ENCODE measurements at places on chromosomes 4 and X. TPM values are rescaled to one million over a fixed set of nuclear protein-coding genes. Genes with fewer than 3 reads are reported as not detected.
A peak's percentile ranks its signal among the peaks of the same experiment; 100 is the strongest.

PACRGL gene
- total RNA-seq, result 12.8 TPM

DNA sequence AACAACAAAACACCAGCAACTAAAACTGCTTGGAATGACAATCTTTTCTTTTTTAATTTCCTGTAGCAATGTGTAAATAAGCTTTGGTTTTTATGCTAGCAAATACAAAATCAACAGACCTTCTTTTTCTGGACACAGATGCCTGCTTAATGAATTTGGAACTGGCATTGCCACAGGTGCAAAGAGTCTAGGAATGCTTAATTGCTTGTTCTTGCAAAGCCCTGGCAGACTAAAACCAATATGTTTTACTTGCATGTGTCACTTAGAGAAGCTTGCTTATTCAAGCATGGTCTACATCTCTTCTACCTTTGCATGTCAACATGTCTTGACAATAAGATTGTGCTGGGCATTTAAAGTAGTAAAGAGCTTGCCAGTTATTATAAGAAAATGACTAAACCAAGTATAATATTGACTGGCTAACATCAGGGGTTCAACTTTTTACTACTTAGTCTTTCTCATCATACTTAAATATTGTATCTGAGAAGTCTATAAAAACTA is 656.7 kb upstream of the NDST4 start:
- H3K27ac ChIP-seq, result no peak overlapping the region
- H3K4me3 ChIP-seq, result no peak overlapping the region
- H3K4me1 ChIP-seq, result no peaks in the 10 kb centered on the region
- no peaks in the 10 kb centered on the region for H3K27me3 ChIP-seq
- no peaks in the 10 kb centered on the region for H3K36me3 ChIP-seq

DNA sequence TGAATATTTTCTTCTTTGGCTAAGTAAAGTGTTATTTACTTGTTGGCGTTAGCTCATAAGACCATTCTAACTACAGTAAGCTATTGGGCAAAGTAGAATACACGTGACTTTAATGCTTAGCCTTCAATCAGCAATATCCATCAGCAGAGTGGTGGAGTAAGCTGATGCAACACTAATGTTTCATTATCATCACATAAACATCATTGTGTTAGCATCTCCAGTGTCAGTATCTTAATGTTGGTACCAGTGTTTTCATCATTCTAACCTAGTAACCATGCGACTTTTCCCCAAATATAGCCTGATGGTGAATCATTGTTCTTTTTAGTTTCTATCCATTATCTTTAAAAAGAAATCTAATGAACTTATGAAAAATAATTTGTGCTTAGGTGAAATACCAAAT is 48.5 kb downstream of the APOOL start:
- H3K4me1 ChIP-seq, result 0 out of 2 replicates have a peak, but pooled peaks cover 4% of the 10 kb centered on the region
- H3K27me3 ChIP-seq, result no peaks in the 10 kb centered on the region
- H3K4me3 ChIP-seq, result no peak overlapping the region

SPANXA2 gene
- total RNA-seq, result 0.68 TPM

- H3K27me3 ChIP-seq, result no peaks in the 10 kb centered on the region
- no peaks in the 10 kb centered on the region for H3K36me3 ChIP-seq
- H3K27ac ChIP-seq, result no peak overlapping the region
- no peak overlapping the region for H3K4me3 ChIP-seq
- H3K4me1 ChIP-seq, result peaks cover 10% of the 10 kb centered on the region
- no peak for DNase-seq
These were observed 236.0 kb upstream of the SLIT2 start for GRCh38 chr4:20015636-20016224.

GRCh38 chrX:104854790-104855340 is 288.9 kb downstream of the IL1RAPL2 start:
- H3K4me3 ChIP-seq, result no peak overlapping the region
- no peaks in the 10 kb centered on the region for H3K4me1 ChIP-seq
- H3K36me3 ChIP-seq, result no peaks in the 10 kb centered on the region

GRCh38 chr4:147173322-147173721 is 227.7 kb upstream of the TTC29 start:
- H3K27me3 ChIP-seq, result no peaks in the 10 kb centered on the region
- H3K4me3 ChIP-seq, result no peak overlapping the region
- H3K36me3 ChIP-seq, result no peaks in the 10 kb centered on the region
- H3K27ac ChIP-seq, result no peak overlapping the region
- DNase-seq, result no peak

GRCh38 chr4:141730805-141731204 is 94.4 kb downstream of the IL15 start:
- H3K4me1 ChIP-seq, result no peaks in the 10 kb centered on the region
- no peaks in the 10 kb centered on the region for H3K36me3 ChIP-seq
- H3K27ac ChIP-seq, result no peak overlapping the region
- no peaks in the 10 kb centered on the region for H3K27me3 ChIP-seq
- H3K4me3 ChIP-seq, result no peak overlapping the region
- DNase-seq, result no peak

GRCh38 chr4:175091649-175092048 is 173.5 kb downstream of the ADAM29 start:
- no peak overlapping the region for H3K4me3 ChIP-seq
- no peak for DNase-seq
- H3K27me3 ChIP-seq, result no peaks in the 10 kb centered on the region
- no peak overlapping the region for H3K27ac ChIP-seq
- H3K4me1 ChIP-seq, result no peaks in the 10 kb centered on the region
- H3K36me3 ChIP-seq, result no peaks in the 10 kb centered on the region

- no peak overlapping the region for H3K27ac ChIP-seq
- H3K36me3 ChIP-seq, result no peaks in the 10 kb centered on the region
- H3K4me1 ChIP-seq, result no peaks in the 10 kb centered on the region
- no peak overlapping the region for H3K4me3 ChIP-seq
- no peaks in the 10 kb centered on the region for H3K27me3 ChIP-seq
- no peak for DNase-seq
These were observed 32.3 kb downstream of the CYBB start for GRCh38 chrX:37812110-37812509.

- no peak overlapping the region for H3K27ac ChIP-seq
- H3K27me3 ChIP-seq, result peaks cover 34% of the 10 kb centered on the region
- H3K4me3 ChIP-seq, result no peak overlapping the region
- no peaks in the 10 kb centered on the region for H3K36me3 ChIP-seq
These were observed 65.7 kb upstream of the PSAPL1 start for GRCh38 chr4:7500404-7500803.

UGT2B11 gene
- not detected for total RNA-seq

PLCXD1 gene
- total RNA-seq, result 20.1 TPM

- no peaks in the 10 kb centered on the region for H3K36me3 ChIP-seq
- no peak overlapping the region for H3K4me3 ChIP-seq
- H3K27ac ChIP-seq, result no peak overlapping the region
- H3K4me1 ChIP-seq, result no peaks in the 10 kb centered on the region
These were observed 674.9 kb downstream of the SMARCA1 start for GRCh38 chrX:128848374-128848773.

GRCh38 chr4:100345585-100345984 is 155.3 kb upstream of the DDIT4L start:
- H3K4me1 ChIP-seq, result peaks cover 46% of the 10 kb centered on the region
- H3K27ac ChIP-seq, result no peak overlapping the region
- H3K4me3 ChIP-seq, result no peak overlapping the region
- no peaks in the 10 kb centered on the region for H3K36me3 ChIP-seq

MID2 gene
- total RNA-seq, result 11.6 TPM

NLRP2B gene
- total RNA-seq, result not detected

- no peak overlapping the region for H3K4me3 ChIP-seq
- DNase-seq, result no peak
- H3K27me3 ChIP-seq, result no peaks in the 10 kb centered on the region
These were observed 39.0 kb upstream of the SLITRK4 start for GRCh38 chrX:143674926-143675325.

XAGE2 gene
- 2.7 TPM for total RNA-seq

DNA sequence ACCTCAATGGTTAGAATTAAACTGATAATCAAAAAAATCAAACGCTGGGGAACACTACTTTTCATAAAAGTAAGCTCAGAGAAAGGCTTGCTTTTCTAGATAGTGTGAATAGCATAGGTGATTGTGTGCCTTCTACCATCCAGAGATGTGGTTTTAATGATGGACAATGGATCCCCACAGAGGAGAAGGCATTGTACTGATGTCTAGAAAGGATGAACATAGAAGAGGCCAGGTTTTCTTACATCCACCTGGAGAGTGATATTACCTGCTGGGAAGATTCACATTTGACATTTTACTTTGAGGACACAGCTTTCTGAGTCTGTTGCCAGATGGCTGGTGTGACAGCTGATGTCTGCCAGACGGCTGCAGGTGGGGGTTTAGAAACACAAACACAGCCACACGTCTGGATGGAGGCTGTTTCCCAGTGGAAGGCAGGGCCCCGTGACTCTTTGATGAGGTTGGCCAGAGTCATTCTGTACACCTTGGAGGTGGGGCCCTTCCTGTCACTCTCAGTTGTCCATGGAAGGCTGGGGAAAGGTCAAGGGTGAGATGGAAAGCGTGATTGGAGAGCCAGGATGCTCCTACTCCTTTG is 114.4 kb downstream of the PSAPL1 start:
- no peak overlapping the region for H3K27ac ChIP-seq
- H3K27me3 ChIP-seq, result no peaks in the 10 kb centered on the region
- no peak overlapping the region for H3K4me3 ChIP-seq

DNA sequence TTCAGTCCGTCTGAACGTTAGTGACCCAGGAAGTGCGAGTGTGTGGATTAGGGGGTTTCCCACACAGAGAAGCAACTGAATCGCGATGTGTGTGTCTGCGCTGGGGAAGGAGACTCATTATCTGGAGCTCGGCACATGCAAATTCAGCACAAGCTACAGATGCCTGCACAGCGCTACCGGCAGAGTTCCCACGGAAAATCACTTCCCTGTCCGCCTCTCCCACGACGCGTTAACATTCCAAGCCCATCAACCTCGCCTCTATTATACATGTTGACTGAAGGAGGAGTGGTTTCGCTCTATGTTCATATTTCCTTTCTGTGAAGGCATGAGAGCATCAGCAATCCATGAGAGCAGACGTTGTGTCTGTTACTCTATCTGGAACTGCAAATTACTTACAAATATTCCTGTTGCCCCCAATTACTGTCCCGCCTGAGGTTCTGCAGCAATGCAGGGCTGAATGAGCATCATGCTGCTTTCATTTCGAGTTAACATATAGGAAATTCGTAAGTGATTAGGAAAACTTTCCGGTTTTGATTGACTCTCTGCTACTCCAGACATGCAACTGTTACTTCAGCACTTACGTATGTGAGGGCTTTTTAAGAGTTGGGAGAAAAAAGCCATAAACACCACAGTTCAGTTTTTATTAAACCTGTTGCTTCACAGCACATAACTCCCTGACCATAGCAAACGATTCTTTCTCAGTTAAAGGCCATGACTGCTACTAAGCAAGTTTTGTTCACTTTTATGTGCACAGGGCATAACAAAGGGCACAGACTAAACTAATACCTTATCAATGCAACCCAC is 15.0 kb upstream of the MTNR1A start:
- H3K27me3 ChIP-seq, result no peaks in the 10 kb centered on the region
- peaks cover 35% of the 10 kb centered on the region for H3K4me1 ChIP-seq

GRCh38 chr4:138727731-138728130 is 287.9 kb upstream of the NOCT start:
- no peak for DNase-seq
- H3K4me3 ChIP-seq, result no peak overlapping the region
- no peaks in the 10 kb centered on the region for H3K27me3 ChIP-seq
- H3K27ac ChIP-seq, result no peak overlapping the region
- no peaks in the 10 kb centered on the region for H3K36me3 ChIP-seq

GRCh38 chrX:109987884-109988283 is 15.0 kb upstream of the TMEM164 start:
- DNase-seq, result no peak
- no peak overlapping the region for H3K4me3 ChIP-seq
- H3K27ac ChIP-seq, result no peak overlapping the region
- H3K4me1 ChIP-seq, result no peaks in the 10 kb centered on the region

REELD1 gene
- total RNA-seq, result 0.05 TPM

DNA sequence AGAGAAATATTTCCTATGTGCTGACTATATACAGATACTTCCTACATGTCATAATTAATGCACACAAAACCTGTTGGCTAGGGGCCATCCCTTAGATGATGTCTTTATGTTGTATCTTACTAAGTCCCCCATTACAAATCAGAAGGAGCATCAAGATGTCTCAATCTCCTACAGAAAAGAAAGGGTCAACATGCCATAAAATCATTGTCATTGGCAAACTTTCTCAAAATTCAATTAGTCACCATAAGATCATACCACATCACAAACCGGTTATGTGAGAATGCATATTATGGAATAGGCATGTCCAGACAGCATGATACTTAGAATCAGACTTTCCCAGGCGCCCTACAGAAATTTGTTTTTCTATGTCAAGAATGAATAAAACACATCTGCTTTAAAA is 175.2 kb upstream of the TET2 start:
- H3K4me3 ChIP-seq, result no peak overlapping the region
- no peaks in the 10 kb centered on the region for H3K4me1 ChIP-seq
- H3K36me3 ChIP-seq, result no peaks in the 10 kb centered on the region
- no peak overlapping the region for H3K27ac ChIP-seq
- no peak for DNase-seq
- H3K27me3 ChIP-seq, result no peaks in the 10 kb centered on the region

GRCh38 chr4:67014592-67014991 is 530.7 kb downstream of the CENPC start:
- no peak overlapping the region for H3K4me3 ChIP-seq
- H3K27ac ChIP-seq, result peak overlapping the region; percentile 51
- peak; percentile 79 for DNase-seq
- peaks cover 28% of the 10 kb centered on the region for H3K4me1 ChIP-seq
- H3K27me3 ChIP-seq, result no peaks in the 10 kb centered on the region
- H3K36me3 ChIP-seq, result no peaks in the 10 kb centered on the region

GRCh38 chr4:63275491-63275890 is 1133.8 kb downstream of the TECRL start:
- DNase-seq, result no peak
- H3K27ac ChIP-seq, result no peak overlapping the region
- H3K4me1 ChIP-seq, result no peaks in the 10 kb centered on the region
- H3K27me3 ChIP-seq, result no peaks in the 10 kb centered on the region
- no peak overlapping the region for H3K4me3 ChIP-seq

- no peaks in the 10 kb centered on the region for H3K27me3 ChIP-seq
- H3K36me3 ChIP-seq, result no peaks in the 10 kb centered on the region
- H3K27ac ChIP-seq, result no peak overlapping the region
- peaks cover 16% of the 10 kb centered on the region for H3K4me1 ChIP-seq
These were observed 1.4 kb upstream of the RPS6KA3 start for GRCh38 chrX:20267931-20268701.

- no peak overlapping the region for H3K27ac ChIP-seq
- no peak for DNase-seq
- H3K27me3 ChIP-seq, result no peaks in the 10 kb centered on the region
- no peaks in the 10 kb centered on the region for H3K4me1 ChIP-seq
These were observed 41.6 kb upstream of the CYLC1 start for GRCh38 chrX:83819304-83819703.

GRCh38 chr4:121706595-121707021 is 9.8 kb upstream of the ANXA5 start:
- DNase-seq, result peak; percentile 73
- peaks cover 31% of the 10 kb centered on the region for H3K4me1 ChIP-seq
- peak overlapping the region; percentile 23 for H3K27ac ChIP-seq
- no peaks in the 10 kb centered on the region for H3K27me3 ChIP-seq
- no peaks in the 10 kb centered on the region for H3K36me3 ChIP-seq
- no peak overlapping the region for H3K4me3 ChIP-seq

GRCh38 chrX:45775468-45775867 is 574.8 kb upstream of the DIPK2B start:
- H3K4me3 ChIP-seq, result no peak overlapping the region
- H3K4me1 ChIP-seq, result peaks cover 46% of the 10 kb centered on the region
- peak overlapping the region; percentile 93 for H3K27ac ChIP-seq
- no peaks in the 10 kb centered on the region for H3K27me3 ChIP-seq
- peak; percentile 75 for DNase-seq
